Trophoblast cell (in vitro differentiated cells and primary cell): ENCODE measurements at places on chromosomes 1 and 21.
A peak's percentile ranks its signal among the peaks of the same experiment; 100 is the strongest.

DNA sequence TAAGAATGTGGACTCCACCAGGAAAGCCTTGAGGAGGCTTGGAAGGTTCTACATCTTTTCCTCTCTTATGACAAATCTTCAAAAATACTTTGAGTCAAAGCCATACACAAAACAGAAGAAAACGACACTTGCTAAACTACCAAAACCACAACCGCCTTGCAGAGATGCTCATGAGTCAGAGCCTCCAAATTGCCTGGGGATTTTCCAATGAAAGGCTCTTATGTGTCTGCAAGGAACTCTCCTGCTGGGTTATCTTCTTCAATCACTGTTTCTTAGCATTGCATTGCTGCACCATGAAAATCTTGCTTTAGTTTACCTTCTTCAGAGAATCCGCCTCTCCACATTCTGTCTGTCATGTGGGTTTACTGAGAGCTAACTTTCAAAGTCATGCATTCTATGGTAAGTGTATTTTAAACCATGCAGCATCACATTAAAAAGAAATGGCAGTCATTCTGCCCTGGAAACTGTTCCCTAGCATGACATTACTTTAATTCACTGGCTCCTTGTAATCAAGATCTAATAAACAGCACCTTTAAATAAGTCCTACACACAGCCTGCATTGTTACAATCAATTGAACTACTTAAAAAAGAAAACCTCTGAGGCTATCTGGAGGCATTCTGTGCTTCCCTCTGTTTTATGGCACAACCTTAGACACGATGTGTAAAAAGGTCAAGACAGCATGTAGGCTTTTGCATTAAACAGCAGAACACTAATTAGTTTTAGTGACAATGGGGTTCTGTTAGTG, 210.0 kb upstream of the FOXD3 start:
- DNase-seq: no peak
- no peak overlapping the region for H3K27ac ChIP-seq
- no peaks in the 10 kb centered on the region for H3K27me3 ChIP-seq
- no peak overlapping the region for H3K4me3 ChIP-seq
- no peaks in the 10 kb centered on the region for H3K4me1 ChIP-seq

- no peaks in the 10 kb centered on the region for H3K27me3 ChIP-seq
- peaks cover 10% of the 10 kb centered on the region for H3K4me1 ChIP-seq
- DNase-seq: peak; percentile 47
- peak overlapping the region; percentile 98 for H3K27ac ChIP-seq
- H3K4me3 ChIP-seq: peak overlapping the region; percentile 94
- H3K36me3 ChIP-seq: peaks cover 5% of the 10 kb centered on the region
These were observed 408 bp downstream of the LMO4 start for GRCh38 chr1:87329051-87329525.

- H3K36me3 ChIP-seq: no peaks in the 10 kb centered on the region
- H3K4me1 ChIP-seq: no peaks in the 10 kb centered on the region
- no peak overlapping the region for H3K4me3 ChIP-seq
- H3K27me3 ChIP-seq: no peaks in the 10 kb centered on the region
- no peak for DNase-seq
These were observed 70.8 kb downstream of the EPHB2 start for GRCh38 chr1:22781483-22781882.

DNA sequence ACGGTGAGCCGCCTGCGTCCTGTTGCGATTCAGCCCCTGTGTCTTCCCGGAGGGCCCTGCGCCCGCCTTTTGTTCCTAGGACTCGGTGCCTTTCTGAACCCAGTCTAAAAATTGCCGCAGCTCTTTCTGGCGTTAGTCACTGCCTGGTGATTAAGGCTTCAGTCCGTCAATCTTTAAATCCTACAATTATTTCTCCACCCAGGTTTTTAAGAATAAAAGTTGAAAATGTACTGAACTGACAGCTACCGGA, 16.2 kb upstream of the PDXK start:
- no peaks in the 10 kb centered on the region for H3K4me1 ChIP-seq
- H3K4me3 ChIP-seq: no peak overlapping the region
- no peaks in the 10 kb centered on the region for H3K36me3 ChIP-seq
- no peak overlapping the region for H3K27ac ChIP-seq

DNA sequence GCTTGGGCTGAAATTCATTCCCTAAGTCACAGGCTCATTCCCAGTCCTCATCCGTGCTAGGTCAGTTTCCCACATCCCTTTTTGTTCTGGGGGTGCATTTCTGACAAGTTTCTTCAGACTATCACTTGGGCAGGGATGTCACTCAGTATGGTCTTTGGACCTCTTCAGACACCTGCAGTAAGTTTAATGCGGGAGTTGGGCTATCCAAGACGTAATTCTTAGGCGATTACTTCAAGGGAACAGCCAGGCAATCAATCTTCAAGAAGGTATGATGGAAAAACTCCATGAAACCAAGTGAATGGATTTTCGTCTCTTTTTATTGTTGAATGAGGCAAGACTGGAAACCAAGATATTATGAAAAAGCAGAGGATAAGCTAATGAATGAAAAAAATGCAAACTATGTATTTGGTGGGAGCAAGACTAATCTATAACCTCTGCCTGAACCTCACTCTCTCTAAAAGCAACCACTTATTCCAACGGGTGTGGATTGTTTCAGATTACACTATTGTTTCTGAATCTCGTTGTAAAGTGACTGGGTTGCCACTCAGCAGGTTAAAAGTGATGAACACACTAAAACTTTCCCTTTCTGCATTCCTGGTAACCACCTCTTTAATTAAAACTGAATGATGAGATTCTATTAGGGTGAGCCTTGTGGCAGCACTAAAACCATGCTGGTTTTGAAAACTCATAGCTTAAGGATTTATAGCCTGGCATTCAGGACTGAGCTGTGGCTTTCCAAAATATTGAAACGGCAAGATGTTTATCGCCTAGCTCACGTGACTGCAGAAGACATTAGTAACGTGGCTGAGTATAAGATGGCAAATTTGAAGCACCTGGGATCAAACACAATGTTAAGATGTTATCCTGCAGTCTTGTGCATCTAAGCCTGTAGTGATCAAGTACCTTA, 1.1 kb downstream of the RASAL2 start:
- DNase-seq: peak; percentile 88
- no peaks in the 10 kb centered on the region for H3K27me3 ChIP-seq
- peak overlapping the region; percentile 99 for H3K27ac ChIP-seq
- H3K4me3 ChIP-seq: peak overlapping the region; percentile 100

DNA sequence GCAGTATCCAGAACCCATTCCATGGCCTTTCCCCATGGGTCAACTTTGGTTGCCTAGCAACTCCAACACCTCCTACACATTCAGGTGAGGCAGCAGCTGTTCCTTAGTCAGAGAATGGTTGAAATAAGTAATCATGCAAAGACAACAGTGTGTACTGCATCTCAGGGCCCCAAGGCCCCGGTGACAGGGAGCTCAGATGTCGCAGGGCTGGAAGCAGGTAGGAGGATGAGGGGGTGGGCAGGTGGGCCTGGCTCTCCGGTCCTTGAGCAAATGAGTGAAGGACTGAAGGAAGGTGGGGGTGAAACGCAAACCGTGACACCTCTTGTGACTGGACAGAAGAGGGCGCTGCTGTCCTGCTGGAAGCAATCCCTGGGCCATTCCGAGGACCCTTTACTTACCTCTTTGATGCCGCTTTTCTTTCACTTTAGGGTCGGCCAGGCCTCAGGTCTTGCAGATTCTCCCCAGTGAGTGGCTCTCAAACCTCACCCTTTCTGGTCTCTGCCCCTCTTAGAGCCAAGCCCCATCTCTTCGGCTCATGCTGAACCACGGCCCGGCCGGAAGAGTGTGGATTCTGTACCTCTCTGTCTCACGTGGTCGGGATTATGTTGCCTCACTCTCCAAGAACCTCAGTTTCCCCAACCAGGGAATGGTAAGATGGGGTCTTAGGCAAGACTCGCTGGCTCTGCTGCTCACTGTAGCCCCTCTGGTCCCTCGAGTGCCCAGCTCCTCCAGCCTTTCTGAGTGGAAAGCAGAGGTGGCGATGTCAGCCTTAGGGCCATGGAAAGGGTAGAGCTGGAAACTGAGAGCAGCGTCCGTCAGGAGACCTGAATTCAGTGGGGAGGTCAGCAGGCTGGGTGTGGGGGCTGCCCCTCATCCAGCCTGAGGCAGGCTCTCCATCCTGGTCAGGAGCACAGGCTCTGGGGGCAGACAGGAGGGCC, 5.6 kb upstream of the KCNA10 start:
- no peaks in the 10 kb centered on the region for H3K36me3 ChIP-seq
- H3K27me3 ChIP-seq: no peaks in the 10 kb centered on the region
- H3K4me3 ChIP-seq: no peak overlapping the region
- no peak for DNase-seq

GRCh38 chr1:41344708-41345159, 16.5 kb upstream of the FOXO6 start:
- H3K4me1 ChIP-seq: peaks cover 8% of the 10 kb centered on the region
- DNase-seq: no peak
- H3K27ac ChIP-seq: no peak overlapping the region
- no peak overlapping the region for H3K4me3 ChIP-seq

DNA sequence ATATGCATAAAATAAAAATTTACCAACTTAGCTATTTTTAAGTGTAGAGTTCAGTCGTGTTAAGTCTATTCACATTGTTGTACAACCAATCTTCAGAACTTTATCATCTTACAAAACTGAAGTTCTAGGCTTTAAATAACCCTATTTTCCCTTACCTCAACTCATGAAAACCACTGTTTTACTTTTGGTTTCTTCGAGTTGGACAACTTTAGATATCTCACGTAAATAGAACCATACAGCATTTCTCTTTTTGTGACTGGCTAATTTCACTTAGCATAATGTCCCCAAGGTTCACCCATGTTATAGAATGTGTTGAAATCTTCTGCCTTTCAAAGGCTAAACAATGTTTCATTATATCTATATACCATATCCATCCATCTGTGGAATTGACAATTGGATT, 819.0 kb upstream of the ADGRL4 start:
- DNase-seq: no peak
- H3K27me3 ChIP-seq: no peaks in the 10 kb centered on the region
- H3K4me1 ChIP-seq: no peaks in the 10 kb centered on the region
- no peak overlapping the region for H3K27ac ChIP-seq

- H3K27me3 ChIP-seq: no peaks in the 10 kb centered on the region
- DNase-seq: no peak
- H3K36me3 ChIP-seq: no peaks in the 10 kb centered on the region
- no peak overlapping the region for H3K27ac ChIP-seq
These were observed 23.7 kb downstream of the GPR137B start for GRCh38 chr1:236166041-236166440.

DNA sequence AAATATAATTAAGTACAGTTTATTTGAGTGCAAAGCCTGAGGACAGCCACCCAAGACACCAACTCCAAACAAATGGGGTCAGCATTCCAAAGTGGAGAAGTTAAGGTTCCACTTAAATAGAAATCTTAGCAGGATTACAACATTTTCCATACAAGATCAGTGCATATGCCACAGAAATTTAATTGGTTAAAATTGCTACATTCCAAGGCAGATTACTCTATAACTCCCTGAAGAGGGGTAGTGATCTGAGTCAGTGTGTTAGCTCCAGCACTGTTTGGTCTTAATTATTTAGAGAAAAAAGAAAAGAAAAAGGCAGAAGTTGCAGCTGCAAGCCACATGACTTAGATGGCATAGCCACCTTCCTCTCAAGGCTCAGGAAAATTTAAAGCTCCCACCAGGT, 297.5 kb downstream of the HHIPL2 start:
- no peaks in the 10 kb centered on the region for H3K4me1 ChIP-seq
- no peak for DNase-seq
- H3K27me3 ChIP-seq: no peaks in the 10 kb centered on the region
- H3K36me3 ChIP-seq: no peaks in the 10 kb centered on the region
- no peak overlapping the region for H3K4me3 ChIP-seq

GRCh38 chr1:190747704-190748103, 270.0 kb upstream of the BRINP3 start:
- no peaks in the 10 kb centered on the region for H3K4me1 ChIP-seq
- H3K27me3 ChIP-seq: no peaks in the 10 kb centered on the region
- no peaks in the 10 kb centered on the region for H3K36me3 ChIP-seq
- H3K27ac ChIP-seq: no peak overlapping the region

DNA sequence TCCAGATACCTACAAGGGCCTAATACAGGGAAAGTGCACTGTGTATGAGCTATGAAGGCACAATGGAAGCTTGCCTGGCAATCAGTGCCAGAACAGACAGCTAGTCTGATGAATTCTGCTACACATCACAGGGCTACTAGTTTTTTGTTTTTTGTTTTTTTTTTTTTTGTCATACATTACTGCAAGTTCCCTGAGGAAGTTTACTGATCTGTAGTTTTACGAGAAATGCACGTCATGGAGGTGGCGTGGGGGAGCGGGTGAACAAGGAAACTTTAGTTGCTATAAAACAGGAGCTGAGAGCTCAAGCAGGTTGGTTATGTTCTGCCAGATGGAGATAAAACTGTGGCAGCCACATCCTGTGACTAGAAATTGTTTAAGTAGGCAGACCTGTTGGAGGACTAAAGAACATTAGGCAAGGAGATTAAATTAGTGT, 17.7 kb downstream of the PTPRC start:
- no peaks in the 10 kb centered on the region for H3K36me3 ChIP-seq
- peak; percentile 44 for DNase-seq
- peak overlapping the region; percentile 54 for H3K27ac ChIP-seq

- no peak for DNase-seq
- H3K27me3 ChIP-seq: no peaks in the 10 kb centered on the region
- H3K36me3 ChIP-seq: no peaks in the 10 kb centered on the region
- no peak overlapping the region for H3K27ac ChIP-seq
- H3K4me3 ChIP-seq: no peak overlapping the region
These were observed 110.0 kb upstream of the ZRANB2 start for GRCh38 chr1:71190843-71191242.

GRCh38 chr1:226063977-226064815, 1.7 kb downstream of the H3-3A start:
- no peak for DNase-seq
- peak overlapping the region; percentile 100 for H3K27ac ChIP-seq
- peaks cover 10% of the 10 kb centered on the region for H3K36me3 ChIP-seq
- no peaks in the 10 kb centered on the region for H3K27me3 ChIP-seq
- H3K4me3 ChIP-seq: peak overlapping the region; percentile 96

GRCh38 chr1:90579212-90579802, 137.8 kb downstream of the BARHL2 start:
- no peak overlapping the region for H3K4me3 ChIP-seq
- no peaks in the 10 kb centered on the region for H3K27me3 ChIP-seq
- H3K27ac ChIP-seq: no peak overlapping the region
- no peaks in the 10 kb centered on the region for H3K36me3 ChIP-seq
- no peaks in the 10 kb centered on the region for H3K4me1 ChIP-seq

- no peak overlapping the region for H3K4me3 ChIP-seq
- no peaks in the 10 kb centered on the region for H3K36me3 ChIP-seq
- no peaks in the 10 kb centered on the region for H3K27me3 ChIP-seq
- H3K27ac ChIP-seq: no peak overlapping the region
- H3K4me1 ChIP-seq: no peaks in the 10 kb centered on the region
- no peak for DNase-seq
These were observed 414 bp downstream of the GUCA2B start for GRCh38 chr1:42153624-42154023.

- H3K27ac ChIP-seq: no peak overlapping the region
- peaks cover 7% of the 10 kb centered on the region for H3K4me1 ChIP-seq
- no peak for DNase-seq
- no peaks in the 10 kb centered on the region for H3K27me3 ChIP-seq
- no peak overlapping the region for H3K4me3 ChIP-seq
These were observed 56.9 kb downstream of the RUNX1 start for GRCh38 chr21:34992180-34992579.

- no peaks in the 10 kb centered on the region for H3K36me3 ChIP-seq
- no peak overlapping the region for H3K27ac ChIP-seq
- no peak for DNase-seq
- H3K27me3 ChIP-seq: no peaks in the 10 kb centered on the region
- H3K4me1 ChIP-seq: no peaks in the 10 kb centered on the region
- H3K4me3 ChIP-seq: no peak overlapping the region
These were observed 15.3 kb downstream of the LURAP1 start for GRCh38 chr1:46218443-46218842.

- no peaks in the 10 kb centered on the region for H3K36me3 ChIP-seq
- peaks cover 10% of the 10 kb centered on the region for H3K4me1 ChIP-seq
- DNase-seq: no peak
- H3K4me3 ChIP-seq: no peak overlapping the region
- H3K27ac ChIP-seq: no peak overlapping the region
These were observed 80.3 kb downstream of the TENT5C start for GRCh38 chr1:117685936-117686806.
